ENCODE measurements at places on chromosomes 4 and X.

GRCh38 chrX:2502668-2503519 is 2.1 kb upstream of the DHRSX start:
- no peak for DNase-seq

GRCh38 chr4:164221631-164222030 is 532.3 kb upstream of the SMIM31 start:
- DNase-seq, result no peak

DNA sequence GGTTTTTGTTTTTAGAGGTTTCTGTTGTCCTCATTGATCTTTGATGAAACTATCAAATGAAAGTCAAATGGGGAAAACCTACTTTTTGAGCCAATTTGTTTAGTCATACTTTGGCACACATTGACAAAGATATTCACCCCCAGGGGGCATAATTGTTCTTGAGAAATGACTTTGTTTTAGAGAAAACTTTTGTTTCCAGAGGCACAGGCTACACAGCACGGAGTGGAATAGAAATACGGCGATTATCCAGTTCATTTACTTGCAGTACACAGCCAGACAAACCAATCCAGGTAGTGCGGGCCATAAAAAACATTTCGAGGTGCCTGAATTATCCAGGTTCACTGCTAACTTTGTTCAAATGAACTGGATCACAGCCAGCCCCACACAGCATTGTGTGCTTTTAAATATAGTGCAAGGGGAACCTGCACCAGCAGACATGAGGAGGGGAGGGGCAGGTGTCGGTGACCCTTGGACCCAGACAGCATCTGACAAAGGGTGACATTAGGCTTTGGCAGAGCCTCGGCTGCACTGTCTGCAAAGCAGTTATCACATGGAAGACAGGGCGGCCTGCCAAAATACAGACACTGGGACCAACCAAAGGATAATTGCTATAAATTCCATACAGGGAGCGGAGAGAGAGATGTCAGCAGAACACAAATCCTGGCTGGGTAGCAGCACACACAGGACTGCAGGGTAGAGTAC is 179.6 kb upstream of the NOCT start:
- DNase-seq, result no peak

- DNase-seq, result no peak
Observed at GRCh38 chr4:78899302-78899701, 39.9 kb downstream of the PAQR3 start.

DNA sequence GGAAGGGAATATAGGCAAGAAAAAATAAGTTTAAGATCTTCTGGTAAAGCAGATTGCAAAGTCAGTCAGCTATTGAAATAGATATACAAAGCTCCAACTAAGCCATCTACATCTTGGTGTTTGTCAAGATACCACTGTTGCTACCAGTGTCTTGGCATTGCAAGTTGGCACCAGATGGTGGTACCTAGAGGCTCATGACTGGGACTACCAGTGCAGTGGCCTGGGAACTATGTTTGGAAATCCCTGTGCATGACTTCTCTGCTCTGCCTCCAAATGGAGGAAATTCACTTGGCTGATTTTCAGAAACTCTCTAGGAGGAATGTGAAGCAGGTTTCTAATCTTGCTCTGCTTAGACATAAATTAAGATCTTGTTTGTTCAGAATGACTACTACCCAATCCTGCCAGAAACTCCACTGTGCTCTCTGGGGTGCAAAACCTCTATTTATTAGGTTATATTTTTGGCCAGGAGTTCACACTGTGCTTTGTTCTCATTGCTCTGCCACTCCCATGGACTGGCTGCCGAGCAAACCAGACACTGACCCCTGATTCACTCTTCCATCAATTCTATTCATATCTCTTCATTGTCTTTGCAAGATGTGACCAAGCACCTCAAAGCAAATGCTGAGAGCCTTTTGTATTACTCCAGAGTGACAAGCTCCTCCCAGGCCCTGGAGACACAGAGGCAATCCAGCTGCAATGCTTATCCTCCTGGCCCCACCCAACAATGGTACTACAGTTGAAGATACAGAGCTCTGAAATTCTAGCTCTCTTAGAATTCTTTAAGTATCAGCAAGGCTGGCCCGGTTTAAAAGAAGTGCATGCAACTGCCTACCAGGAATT is 272.3 kb upstream of the FGF16 start:
- no peak for DNase-seq

GRCh38 chrX:33989936-33990335 is 142.2 kb downstream of the FAM47A start:
- no peak for DNase-seq

GRCh38 chrX:44767308-44767707 is 76.5 kb upstream of the DUSP21 start:
- DNase-seq, result no peak

GRCh38 chr4:48047896-48048295 is 31.3 kb downstream of the NIPAL1 start:
- no peak for DNase-seq

DNA sequence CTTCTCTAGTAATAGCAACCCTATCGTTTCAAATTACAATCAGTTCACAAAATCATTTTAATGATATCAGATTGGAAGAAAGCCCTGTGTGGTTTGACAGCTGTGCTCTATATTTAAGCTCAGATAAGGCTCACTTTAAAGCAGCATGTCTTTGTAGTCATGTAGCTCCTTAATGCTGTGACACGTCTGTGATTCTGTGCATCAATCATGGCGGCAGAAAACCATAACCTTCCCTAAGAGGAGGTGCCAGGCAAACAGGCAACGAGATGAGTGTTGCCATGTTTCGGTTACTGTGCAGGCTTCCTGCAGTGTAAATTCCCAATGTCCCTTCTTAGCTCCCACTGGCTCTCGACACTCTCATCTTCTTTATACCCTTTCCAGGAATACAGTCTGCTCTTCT is 212.7 kb downstream of the GRID2 start:
- DNase-seq, result peak; percentile 1

- DNase-seq, result no peak
Observed at GRCh38 chr4:114121221-114121620, 141.8 kb upstream of the ARSJ start.

DNA sequence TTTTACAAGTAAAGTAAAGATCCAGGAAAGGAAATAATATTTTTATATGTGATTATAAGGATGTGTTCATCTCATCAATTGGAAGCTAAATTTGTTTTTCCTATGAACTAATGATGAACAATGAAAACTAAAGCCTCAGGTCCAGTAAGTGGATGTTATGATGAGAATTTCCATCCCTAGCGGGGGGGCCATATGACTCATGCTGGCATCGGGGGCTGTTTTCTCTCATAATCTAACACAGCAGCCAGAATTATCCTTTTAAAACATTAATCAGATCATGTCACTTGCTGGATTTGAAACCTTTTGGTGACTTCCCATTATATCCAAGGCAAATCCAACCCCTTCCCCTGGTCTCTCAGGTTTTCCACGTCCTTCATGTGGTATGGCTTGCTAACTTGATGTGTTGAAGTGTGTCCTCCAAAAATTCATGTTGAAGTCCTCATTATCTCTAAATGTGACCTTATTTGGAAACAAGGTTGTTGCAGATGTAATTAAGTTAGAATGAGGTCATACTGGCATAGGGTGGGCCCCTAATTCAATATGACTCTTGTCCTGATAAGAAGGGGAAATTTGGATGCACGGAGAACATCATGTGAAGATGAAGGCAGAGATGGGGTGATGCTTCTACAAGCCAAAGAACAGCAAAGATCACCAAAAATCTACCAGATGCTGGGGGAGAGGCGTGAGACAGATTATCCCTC is 96.8 kb downstream of the AKAP4 start:
- peak; percentile 41 for DNase-seq

DNA sequence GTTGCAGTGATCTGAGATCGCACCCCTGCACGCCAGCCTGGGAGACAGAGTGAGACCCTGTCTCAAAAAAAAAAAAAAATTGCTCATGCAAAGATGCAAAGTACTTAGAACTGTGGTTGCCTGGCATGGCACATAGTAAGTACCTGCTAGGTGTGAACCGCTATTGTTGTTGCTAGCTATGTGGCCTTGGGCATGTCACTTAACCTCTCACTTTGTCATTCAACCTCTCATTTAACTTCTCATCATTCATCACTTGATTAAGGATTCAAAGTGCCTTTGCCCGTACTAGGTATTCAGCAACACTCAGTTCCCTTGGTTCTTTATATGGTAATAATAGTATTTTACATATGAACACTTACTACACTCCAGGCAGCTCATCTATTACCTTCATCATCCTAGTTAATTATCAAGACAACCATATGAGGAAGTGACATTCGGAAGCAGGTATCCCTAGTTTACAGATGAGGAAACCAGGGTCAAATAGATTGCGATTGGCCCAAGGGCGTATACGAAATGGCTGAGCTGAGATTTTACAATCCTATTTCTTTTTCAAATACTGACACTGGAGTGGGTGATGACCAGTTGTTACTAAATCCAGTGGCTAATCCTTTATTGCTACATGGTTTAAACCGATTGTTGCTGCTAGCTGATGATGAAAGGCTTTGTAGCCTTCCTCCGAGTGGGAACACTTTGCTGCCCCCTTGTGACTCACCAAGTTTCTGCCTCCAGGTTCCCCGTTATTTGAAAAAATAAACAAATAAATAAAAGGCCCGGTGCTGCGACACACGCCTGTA is 28.8 kb upstream of the SOWAHD start:
- peak; percentile 94 for DNase-seq

DNA sequence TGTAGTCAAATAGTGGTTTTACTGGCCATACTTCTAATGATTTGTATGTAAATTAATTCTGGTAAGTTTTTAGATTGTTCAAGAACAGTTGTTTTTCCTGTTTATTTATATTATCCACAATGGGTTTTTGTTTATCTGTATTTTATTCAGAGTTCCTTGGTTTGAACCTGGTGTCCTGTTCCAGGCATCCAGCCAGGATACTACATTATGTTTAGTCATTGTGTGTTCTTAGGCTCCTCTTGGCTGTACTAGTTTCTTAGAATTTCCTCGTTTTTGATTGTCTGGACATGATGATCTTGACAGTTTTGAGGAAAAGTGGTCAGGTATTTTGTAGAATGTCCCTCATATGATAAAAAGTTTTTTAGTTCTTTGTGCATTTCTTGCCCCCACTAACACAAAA is 7.8 kb downstream of the TIGD2 start:
- DNase-seq, result no peak

DNA sequence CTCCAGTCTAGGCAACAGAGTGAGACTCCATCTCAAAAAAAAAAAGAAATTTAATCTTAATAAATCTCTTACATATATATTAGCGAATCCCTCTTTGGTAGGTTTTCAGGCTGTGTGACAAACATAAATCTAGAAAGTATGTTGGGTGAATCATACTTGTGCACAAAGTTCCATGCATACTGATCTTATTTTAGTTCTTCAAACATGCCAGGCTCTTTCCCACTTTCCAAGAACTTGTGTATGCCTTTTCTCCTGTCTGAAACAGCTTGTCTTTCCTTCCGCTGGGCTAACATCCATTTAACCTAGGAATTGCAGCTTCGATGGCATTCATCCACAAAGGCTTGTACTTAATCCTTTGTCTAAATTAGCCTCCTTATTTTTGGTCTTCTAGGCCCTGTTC is 156.6 kb upstream of the CASK start:
- DNase-seq, result no peak

GRCh38 chr4:136311774-136312173 is 1220.5 kb downstream of the PCDH18 start:
- DNase-seq, result no peak
